ENCODE measurements at places on chromosomes 2 and 18.

DNA sequence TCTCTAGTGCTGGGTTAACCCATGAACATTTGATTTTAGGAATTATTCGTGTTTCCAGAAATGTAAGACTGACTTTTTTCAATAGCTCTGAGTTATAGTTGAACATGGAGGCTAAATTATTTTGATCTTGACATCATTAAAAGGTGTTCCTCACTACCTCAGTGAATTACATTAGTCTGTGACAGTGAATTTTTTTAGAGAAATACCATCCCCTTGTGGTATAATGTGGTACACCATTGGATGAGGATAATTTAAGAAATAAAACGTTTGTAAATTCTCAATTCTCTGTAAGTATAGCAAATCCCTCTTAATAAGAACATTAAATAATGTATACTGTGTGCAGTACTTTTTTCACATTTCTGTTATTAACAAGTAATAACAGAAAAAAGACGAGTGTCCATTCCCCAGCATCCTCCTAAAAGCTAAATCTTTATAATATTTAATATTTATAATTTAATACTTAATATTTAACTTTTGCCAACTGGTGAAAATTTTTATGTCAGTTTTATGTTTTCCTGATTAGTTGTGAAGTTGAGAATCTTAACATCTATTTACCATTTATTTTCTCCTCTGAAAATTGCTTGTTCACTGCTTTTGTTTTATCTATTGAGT lies 70.3 kb upstream of the CWC22 start:
- no peak for DNase-seq

DNA sequence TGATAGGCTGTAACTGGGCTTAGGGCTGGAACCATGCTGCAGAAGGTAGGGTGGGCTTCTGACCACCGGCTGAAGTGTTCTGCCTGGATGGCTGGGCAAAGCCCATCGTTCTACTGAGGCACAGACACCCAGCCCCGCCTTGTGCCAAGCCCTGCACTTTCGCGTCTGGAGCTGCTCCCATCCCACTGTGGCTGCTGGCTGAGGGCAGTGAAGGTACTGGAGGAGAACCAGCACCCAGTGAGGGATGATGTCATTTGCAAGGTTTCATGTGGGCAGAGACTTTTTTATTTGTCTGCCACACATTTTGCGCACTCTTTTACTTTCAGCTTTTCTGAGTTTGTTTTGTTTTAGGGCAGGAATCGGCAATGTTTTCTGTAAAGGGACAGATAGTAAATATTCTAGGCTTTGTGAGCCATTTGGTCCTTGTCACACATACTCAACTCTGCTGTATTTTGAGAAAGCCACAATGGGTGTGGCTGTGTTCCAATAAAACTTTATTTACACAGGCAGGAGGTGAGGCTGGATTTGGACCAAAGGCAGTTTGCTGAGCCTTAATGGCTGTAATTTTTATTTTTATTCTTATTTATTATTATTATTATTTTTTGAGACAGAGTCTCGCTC lies 85.6 kb downstream of the ASB1 start:
- no peak for DNase-seq

DNA sequence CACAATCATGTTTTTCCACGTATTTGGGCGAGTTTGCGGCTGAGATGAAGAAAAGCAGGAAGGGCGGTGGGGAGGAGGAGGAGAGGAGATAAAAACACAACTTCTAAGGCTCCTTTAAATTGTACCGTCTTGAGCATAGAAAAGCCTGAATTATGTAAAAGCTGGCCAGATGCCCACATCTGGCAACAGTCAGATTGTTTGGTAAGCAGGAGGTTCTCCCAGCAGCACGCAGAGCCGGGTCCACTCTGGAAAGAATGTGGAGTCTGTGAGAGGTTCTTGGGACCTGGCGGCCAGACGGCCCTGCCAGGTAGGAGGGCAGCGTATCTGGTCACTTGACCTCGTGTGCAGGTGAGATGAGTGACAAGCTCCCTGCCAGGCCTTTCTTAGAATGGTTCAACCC lies 215.3 kb upstream of the APCDD1 start:
- DNase-seq: no peak

GRCh38 chr2:96927405-96928171 lies 57.7 kb upstream of the SEMA4C start:
- DNase-seq: no peak

GRCh38 chr2:228768818-228769217 lies 502.3 kb downstream of the PID1 start:
- peak; percentile 76 for DNase-seq

DNA sequence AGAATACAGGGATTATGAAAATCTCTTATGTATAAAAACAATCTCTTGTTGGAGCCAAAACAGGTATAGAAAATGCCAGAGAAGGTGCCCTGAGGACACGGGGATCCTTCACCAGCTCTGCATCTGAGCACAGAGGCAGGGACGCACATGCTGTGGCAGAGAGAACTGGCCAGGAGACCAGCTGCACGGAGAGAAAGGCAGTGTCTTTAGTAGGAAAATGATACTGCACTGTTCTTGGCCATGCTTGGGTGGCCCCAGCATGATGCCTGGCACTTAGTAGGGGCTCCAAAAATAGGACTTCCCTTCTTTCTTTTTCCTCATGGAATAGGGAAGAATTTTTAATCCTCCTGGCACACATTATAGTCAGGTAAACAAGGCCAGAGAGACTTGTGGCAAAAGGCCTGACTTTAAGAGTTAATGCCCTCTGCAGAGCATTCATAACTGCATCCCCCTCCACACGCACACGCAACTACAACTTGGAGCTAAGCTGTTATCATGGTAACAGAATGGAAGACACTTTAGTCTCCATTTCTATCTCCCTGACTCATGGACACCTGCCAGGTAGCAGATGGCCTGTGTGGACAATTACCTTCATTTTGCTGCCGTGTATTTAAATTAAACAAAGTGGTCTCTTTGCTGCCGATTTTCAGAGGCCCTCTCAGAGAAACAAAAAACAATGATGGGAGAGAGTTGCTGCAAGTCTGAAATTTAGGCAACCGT lies 59.7 kb upstream of the DNMT3A start:
- DNase-seq: no peak

DNA sequence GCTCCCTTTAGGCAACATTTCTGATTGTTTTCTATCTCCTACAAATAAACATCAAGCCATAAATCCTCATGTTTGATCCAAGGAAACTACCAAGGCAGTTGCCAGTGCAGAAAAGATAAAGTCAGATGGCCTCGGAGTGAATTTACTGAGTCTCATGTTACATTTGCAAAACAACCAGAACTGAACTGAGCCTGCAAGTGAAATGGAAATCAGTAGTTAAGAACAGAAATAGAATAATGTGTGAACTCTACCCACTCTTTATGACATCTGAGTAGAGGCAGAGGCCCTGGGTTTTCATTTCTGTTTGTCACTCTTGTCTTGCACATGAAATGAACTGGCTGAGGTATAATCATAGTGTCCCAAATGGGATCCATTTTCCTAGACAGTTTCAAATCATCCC lies 20.4 kb upstream of the DAPL1 start:
- no peak for DNase-seq

DNA sequence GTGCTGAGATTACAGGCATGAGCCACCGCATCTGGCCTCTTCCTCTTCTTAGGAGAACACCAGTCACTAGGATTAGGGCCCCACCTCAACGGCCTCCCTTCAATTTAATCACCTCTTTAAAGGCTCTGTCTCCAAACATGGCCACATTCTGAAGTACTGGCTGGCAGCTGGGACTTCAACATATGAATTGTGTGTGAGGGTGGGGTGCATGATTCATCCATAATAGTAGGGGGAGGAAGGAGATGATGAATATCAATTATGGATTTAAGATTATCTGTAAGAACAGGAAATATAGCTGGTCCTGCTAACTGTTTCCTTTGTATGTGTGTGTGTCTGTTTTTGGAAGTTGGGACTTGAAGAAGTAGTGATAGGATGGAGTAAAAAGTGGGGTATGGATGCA lies 14.7 kb upstream of the EPG5 start:
- no peak for DNase-seq

GRCh38 chr2:241908686-241909420 lies 39.3 kb downstream of the RTP5 start:
- DNase-seq: no peak

DNA sequence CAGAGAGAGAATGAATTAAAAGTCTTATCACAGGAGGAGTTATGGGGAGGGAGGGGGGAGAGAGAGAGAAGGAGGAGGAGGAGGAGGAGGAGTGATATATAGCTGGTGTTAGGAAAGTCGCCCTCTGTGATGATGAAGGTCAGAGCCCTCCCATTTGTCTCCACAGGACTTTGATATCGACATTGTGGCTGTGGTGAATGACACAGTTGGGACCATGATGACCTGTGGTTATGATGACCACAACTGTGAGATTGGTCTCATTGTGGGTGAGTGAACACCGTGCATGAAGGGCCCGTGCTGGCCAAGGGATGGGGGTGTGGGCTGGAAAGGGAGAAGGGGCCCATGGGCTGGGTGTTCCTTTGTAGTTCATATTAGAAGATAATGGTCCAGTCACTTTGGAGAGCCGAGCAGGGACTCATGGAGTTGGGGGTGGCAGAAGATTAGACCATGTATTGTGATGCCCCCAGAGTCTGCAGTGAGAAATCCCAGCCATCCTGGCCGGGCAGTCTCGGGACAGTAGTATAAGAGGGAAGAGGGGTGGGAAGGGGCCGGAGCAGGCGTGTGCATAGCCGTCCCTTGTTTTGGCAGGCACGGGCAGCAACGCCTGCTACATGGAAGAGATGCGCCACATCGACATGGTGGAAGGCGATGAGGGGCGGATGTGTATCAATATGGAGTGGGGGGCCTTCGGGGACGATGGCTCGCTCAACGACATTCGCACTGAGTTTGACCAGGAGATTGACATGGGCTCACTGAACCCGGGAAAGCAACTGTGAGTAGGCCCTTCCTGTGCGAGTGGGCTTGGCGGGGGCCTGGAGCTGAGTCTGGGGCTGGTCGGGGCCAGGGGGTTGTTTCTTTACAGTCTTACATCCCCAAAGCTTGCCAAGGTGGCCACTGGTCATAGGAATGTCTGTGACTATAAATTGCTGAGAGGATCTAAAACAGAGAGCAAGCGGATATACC lies 40.0 kb downstream of the HK2 start:
- no peak for DNase-seq

- DNase-seq: no peak
Observed at GRCh38 chr2:110876167-110876999, 144.0 kb downstream of the ACOXL start.

DNA sequence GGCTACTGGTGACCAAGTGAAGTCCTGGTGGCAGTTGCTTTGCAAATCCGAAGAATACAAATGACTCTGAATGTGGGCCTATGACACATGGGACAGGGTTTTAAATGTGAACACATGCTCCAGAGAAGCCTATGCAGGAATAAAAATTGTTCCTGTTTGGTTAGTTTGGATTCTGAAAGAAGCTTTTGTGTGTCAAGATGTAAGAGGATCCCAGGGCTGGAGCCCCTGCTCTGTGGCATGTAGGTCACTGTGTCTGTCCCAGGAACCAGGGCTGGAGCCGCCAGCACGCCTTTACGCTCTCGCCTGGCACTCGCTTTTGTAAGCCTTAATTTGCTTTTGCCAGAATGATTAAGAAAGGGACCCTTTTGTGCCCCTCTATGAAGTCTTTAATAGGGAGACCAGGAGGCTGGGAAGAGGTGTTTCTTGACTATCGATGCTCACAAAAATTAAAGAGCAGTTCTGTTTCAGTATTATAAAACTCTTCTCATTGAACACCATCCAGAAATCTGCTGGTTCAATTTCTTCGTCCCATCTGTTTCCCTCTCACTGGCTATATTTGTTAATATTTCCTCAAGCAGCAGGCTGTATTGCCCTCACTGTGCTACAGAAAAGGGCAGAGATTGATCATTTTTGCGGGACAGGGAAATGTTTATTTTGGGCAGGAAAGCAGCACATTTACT lies 532.7 kb upstream of the POU3F3 start:
- no peak for DNase-seq

DNA sequence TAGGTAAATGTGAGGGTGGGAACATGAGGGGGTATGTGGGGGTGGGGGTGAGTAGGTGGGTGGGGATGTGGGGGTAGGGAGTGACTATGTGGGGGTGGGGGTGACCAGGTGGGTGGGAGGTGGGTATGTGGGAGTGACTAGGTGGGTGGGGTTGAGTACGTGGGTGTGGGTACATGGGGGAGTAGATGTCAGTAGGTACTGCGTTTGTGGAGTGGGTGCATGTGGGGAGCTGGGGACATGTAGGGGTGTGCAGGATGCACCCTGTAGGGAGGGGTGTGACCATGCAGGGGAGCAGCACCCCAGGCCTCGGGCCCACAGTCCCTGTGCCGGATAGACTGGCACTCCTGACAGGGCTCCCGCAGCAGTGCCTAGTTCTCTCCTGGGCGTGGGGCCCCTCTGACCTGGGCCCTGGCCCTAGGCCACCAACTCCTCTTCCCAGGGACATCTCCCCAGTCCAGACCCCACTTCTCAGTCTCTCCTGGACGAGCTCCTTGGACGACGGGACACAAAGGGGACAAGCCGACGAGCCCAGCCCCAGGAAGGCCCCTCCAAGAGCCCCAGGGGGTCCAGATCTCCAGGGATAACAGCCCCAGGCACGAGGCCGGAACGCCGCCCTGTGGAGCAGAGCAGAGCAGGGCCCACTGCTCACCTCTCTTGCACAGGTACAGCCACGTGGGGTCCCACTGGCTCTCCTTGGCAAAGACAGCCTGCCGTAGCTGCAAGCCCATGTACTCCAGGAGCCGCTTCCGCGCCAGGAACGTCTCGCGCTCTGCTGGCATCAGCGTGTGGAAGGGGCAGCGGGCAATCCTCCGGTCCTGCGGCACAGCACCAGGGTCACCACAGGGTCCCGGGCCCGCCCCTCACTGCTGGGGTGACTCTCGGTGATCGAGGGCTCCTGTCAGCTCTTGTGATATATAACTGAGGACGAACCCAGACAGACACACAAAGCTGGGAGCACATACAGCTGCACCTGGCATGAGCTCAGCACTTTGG lies 58.2 kb downstream of the ANKMY1 start:
- DNase-seq: no peak

- peak; percentile 81 for DNase-seq
Observed at GRCh38 chr2:227876300-227876801, 4.9 kb downstream of the DAW1 start.

- no peak for DNase-seq
Observed at GRCh38 chr18:25553631-25554263, 201.8 kb upstream of the ZNF521 start.

- DNase-seq: no peak
Observed at GRCh38 chr2:135252805-135253458, 200.8 kb downstream of the RAB3GAP1 start.

- DNase-seq: no peak
Observed at GRCh38 chr18:48203961-48204666, 205.1 kb downstream of the ZBTB7C start.

GRCh38 chr2:45859682-45860081 lies 208.2 kb downstream of the PRKCE start:
- no peak for DNase-seq

DNA sequence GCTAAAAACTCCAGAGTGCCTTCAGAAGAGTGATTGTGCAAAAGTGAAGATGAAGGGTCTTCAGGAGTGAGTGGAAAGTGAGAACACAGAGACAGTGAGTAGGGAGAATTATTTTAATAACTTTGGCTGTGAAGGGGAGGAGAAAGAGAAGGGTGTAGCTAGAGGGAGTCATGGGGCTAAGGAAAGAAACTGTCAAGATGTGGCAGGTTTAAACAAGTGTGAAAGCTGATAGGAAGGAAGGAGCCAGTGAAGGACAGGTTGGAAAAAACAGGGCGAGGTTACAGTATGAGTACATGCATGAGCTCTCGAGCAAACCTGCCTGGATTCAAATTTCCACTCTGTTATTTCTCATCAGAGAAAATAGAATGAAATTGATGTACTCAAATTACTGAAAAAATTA lies 17.8 kb downstream of the IL1F10 start:
- DNase-seq: no peak

- no peak for DNase-seq
Observed at GRCh38 chr2:129912871-129913694, 66.4 kb upstream of the RAB6C start.

Data from brain microvascular endothelial cell (primary cell).